ENCODE measurements at places on chromosomes 4 and X.

DNA sequence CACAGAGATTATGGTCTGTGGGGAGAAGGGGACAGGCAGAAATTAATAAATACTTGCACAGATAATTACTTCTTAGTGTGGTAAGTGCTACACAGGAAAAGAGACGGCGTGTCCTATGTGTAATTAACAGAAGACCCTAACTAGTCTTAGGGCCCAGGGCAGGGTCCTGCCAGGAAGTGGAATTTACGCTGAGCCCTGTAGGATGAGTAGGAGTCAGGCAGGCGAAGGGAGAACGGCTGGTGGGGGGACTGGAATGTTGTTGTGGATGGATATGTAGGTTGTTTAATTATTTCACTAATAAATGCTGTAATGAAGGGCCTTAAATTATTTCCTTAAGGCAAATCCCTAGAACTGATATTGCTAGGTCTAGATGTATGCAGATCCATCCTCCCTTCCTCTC, 26.7 kb upstream of the MFAP3L start:
- no peak for DNase-seq

DNA sequence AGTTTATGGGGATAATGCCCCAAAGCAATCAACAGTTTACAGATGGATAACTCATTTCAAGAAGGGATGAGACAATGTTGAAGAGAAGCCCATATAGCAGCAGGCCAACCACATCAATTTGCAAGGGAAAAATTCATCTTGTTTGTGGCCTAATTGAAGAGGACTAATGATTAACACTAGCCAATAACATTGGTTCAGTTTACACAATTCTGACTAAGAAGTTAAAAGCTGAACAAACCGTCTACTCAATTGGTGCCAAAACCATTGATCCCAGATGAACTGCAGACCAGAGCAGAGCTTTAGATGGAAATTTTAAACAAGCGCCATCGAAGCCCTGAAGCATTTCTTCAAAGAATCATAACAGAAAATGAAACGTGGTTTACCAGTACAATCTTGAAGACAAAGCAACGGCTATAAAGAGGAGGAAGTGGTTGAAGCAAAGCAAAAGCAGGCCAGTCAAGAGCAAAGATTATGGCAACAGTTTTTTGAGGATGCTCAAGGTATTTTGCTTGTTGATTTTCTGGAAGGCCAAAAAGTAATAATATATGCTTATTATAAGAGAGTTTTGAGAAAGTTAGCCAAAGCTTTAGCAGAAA, 20.5 kb upstream of the BLTP1 start:
- DNase-seq, result no peak

GRCh38 chr4:127448986-127449385, 183.8 kb upstream of the INTU start:
- no peak for DNase-seq

- no peak for DNase-seq
Observed at GRCh38 chrX:22818061-22818460, 181.7 kb upstream of the DDX53 start.

DNA sequence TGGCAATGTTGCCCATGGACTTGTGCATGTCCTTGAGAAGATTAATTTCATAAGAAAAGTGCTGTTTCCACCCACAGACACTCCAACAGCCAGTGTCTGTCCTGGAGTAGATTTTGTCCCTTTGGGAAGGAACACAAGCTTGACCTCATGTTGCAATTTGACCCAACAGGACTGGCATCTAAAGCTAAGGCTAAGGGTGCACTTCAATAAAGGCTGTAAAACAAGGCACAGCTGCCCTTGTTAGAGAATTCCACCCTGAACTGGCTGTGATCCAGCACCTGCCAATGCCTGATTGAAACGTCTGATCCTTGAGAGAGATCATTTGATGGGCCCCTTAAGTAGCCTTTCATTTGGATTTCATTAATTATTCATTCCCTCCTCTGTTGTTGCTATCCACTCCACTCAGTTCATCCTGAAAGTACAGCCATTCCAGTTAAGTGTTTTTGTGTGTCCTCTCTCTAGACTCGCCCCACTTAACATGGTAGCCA, 56.2 kb downstream of the CD99L2 start:
- DNase-seq, result no peak

- no peak for DNase-seq
Observed at GRCh38 chrX:71541210-71542022, 8.5 kb downstream of the OGT start.

DNA sequence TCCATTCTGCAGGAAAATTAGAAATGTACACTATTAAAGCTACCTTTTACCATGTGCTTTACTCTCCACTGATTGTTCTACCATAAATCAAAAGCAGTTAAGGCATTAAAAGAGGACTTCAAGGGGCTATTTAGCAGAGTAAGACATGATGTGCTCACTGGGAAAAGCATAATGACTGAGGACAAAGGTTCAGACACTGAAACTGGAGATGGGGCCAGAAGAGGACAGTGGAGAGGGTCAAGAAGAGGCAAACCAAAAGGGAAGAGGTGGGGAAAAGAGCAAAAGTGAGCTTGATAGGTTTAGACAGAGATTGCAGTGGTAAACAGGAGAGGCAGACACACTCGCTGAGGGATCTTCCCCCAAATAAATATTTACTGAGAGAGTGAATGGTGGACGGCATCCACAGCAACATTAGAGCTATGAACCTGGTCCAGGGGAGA, 23.8 kb downstream of the SH3RF1 start:
- DNase-seq, result no peak

DNA sequence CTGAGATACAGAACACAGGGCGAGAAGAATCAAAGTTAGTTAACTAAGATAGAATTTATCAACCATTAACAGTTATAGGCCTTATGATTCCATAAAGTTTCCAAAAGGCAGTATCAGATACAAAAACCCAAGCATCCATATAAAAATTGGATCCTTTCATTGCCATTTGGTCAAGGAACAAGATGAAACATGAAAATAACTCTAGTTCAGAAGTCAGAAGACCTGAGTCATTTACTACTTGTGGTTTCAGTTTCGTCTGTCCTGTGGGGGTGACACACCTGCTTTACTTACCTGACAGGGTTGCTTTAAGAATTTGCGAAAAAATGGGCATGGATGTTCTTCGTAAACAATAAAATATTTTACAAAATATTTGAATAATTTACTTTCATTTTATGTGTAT, 130.8 kb downstream of the ANAPC10 start:
- no peak for DNase-seq

DNA sequence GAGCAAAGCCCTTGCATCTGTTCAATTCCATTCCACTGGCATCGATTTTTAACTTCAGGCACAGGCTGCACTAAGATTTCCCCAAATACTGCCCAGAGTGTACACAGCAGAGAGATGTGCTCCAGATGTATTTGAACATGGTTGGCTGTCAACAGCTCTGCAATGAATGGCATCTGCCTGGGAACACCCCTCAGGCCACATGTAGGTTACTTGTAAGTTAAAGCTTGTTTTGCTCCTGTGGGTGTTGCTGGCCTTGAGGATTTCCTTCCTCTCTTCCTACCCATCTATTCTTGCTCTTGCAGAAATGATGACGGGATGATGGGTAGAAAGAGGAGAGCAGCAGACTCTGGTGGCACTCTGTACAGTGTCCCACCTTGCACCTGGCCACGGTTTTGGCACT, 69.3 kb upstream of the HELT start:
- DNase-seq, result no peak

DNA sequence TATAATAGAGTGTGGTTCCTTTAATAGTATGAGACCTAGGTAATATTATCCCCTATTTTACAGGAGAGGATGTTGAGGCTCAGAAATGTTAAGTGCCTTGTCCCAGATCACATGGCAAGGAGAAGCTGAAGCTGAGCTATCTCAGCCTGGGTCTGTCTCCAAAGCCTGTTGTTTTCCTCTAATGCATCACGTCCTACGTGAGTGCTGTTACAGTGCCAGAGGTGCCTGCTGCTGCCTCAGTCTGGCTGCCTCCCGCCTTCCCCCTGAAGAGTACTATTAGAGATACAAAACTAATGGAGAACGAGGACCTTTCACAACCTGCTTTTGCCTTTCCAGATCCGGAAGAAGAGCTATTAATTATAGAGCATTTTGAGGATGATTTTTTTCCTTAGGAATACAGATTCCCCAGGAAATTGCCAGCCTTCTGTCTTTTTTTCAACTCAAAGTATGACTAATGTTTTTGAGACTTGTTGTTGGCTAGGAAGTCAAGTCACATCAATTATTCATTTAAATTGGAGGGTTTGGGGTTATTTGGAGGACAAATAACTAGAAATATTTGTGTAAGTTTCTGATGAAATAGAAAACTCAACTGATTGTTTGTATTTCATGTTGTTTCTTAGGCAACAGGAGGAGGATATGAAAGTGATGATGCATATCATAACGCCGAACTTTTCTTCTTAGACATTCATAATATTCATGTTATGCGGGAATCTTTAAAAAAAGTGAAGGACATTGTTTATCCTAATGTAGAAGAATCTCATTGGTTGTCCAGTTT, 43.9 kb upstream of the MTMR1 start:
- no peak for DNase-seq

DNA sequence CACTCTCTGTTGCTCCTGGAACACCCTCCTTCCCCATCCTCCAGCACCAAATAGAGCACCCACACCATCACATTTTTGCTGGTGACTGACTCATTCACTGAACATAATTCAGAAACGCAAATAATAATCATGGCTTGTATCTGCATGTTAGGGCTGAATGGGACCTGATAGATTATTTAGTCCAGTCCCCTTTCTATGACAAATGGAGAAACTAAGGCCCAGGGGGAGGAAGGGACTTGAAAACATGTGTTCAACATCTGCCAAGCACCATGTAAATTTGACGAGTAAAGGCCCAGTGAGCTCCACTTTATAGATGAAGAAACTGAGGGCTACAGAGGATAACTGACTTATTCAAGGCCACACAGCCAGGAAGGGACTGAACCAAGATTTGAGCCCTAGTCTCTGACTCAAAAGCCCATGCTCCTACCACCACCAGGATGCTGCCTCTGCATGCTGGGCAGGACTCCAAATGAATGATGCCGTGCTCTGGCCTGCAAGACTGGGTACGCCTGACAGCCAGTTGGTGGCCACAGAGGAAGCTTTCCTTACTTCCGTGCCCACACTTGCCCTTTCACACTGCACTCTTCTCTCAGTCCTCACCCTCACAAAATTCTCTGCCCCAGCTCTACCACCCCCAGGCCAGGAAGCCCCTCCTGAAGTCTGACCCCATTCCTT, 133.3 kb upstream of the PJA1 start:
- DNase-seq, result no peak

- no peak for DNase-seq
Observed at GRCh38 chr4:137852326-137852725, 320.0 kb upstream of the PCDH18 start.

GRCh38 chrX:115642895-115643530, 82.0 kb downstream of the PLS3 start:
- DNase-seq, result no peak

- DNase-seq, result no peak
Observed at GRCh38 chr4:41267997-41268396, 11.3 kb downstream of the UCHL1 start.

DNA sequence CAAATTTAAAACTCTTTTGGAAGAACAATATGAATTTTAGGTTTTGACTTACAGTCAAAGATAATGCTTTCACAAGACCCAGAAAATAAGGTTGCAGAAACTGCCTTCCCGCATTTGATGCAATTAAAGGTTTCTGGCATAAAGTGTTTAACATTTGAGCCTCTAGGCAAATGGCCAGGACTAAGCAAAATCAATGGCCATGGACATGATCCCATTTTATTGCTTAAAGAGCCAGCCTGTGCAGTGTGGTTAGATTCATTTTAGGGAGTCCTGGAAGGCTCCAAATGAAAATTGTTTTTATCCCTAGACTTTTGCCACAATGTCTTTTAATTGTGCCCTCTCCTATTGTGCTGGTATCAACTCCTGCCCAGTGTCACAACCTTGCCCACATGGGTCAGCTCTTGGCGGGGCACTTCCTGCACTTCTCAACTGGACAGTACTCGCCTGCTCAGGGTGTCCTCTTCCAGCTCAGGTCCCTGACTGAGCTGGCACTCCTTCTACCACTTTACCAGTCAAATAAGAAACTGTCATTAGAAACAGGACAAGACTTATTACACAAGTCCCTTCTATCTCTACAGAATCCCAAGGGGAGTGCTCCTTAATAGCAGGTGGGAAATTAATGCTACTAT, 208.4 kb upstream of the NPY2R start:
- no peak for DNase-seq

DNA sequence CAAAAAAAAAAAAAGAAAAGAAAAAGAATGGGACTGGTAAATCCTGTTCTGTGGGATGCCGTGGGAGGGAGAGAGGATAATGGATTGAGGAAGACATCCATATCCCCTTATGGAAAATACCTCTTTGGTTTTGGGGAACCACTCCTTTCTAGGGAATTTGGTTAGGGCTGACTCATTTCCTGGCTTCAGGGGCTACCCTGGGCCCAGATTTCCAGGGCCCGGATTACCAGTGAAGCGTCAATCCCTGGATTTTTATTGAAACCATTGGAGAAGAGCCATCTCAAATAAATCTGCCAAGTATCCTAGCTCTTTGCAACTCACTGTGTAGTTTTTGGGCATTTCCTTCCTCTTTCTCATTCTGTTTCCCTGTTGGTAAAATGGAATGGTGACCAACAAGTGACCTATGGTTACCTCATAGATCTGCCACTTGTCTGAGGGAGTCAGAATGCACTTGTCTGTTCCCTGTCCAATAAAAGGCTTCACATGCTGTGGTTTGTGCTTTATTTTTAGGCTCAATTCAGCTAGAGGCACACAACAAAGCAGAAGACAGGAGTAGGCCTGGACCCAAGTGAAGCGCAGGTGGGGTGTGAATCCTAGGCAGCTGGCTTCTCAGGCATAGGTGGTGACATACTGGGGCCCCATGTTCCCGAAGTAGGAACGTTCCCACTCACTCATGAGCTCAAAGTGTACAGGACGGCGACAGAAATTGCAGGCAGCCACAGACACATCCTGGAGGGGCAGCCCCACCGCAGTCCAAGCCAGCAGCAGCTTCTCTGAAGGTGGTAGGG, 8.6 kb downstream of the APEX2 start:
- DNase-seq, result no peak

- DNase-seq, result peak; percentile 55
Observed at GRCh38 chrX:19682712-19683331, 167.5 kb upstream of the MAP3K15 start.

DNA sequence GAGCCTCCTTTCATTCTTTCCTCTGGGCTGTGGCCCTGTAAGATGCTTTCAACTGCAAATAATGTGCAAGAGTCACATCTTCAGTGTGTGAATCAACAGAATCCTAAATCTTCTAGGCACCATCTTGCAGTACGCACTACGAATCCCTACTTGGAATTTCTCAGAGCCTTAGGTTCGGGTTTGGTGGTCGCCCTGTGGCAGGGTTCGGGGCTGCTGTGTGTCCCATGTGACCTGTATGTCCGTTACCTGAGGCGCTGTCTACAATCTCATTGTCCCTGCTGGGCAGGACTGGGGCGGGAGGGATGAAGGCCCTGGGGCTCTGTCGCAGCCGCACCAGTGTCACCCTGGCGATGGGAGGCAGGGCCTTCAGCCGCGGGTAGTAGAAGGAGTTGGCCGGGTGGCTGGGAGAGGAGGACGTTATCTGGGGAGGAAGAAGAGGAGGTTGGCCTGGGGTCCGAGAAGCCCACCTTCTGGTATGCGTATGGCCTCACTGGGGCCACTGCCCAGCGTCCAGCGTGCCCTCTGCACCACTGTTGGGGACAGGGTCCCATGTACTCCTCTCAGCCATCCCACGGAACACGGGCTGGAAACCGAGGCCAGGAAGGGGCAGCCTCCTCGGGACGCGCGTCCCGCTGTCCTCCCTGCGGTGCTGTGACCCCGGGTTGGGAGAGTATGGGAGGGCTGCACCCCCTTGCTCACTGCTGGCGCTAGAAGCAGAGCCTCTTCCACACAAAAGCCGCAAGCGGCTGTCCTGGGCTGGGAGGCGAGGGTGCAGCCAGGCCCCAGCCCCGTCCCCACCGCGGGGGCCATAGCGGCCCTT, 2.0 kb downstream of the SPON2 start:
- no peak for DNase-seq
